ENCODE measurements at places on chromosomes 12 and 14. TPM values are rescaled to one million over a fixed set of nuclear protein-coding genes. Genes with fewer than 3 reads are reported as not detected.
A peak's percentile ranks its signal among the peaks of the same experiment; 100 is the strongest.

DNA sequence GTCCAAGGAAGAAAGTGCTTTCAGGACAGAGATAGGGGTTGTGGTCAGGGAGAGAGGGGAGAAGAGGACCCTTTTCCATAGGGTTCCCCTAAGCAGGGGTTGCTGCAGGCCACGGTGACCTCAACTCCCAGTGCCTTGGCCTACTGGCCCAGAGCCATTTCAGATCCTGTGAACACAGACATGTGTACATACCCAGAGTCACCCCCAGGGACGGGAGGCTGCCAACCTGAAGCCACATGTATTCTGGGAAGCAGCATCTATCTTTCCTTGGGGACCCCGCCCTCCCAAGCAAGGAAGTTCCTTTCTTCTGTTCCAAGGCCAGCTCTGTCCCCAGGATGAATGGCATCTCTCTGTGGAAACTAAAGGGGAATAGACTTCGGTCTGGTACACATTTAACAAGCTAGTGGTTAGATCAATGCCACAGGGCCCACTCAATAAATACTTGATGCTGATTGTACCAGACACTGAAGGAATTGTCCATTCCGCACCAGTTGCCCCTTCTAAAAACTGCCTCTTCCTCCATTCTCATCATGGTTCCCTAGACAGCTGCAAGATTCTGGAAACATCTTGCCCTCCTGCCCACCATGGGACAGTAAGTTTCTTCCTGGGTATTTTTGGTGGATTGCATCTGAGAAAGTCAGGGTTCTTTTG, 25.2 kb upstream of the DGLUCY start:
- no peak for DNase-seq

- DNase-seq: peak; percentile 40
Measured at GRCh38 chr12:122366685-122367475, 55.6 kb downstream of the CLIP1 start.

GRCh38 chr14:83356080-83356479, 1822.4 kb upstream of the SEL1L start:
- no peak for DNase-seq

DNA sequence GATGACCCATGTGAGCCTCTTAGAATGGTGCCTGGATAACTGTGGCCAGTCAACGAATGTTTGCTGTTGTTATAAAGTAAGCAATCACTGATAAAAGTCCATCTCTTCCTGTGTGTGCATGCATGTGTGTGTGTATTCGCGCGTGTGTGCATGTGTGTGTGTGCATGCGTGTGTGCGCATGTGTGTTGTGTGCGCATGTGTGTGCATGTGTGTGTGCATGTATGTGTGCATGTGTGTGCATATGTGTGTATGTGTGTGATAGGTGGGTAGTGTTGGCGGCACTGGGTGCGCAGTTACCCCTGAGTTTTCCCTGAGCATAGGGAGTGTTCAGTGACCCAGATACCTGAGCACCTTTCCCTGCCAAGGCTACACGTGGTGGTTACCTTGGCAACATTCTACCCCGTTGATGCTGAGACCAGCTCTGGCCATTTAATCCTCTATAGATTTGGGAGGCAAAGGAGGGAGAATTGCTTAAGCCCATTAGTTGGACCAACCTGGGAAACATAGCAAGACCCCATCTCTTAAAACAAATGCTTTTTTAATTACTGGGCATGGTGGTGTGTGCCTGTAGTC, 137.8 kb downstream of the SLC15A4 start:
- no peak for DNase-seq

- no peak for DNase-seq
Measured at GRCh38 chr12:105319691-105320209, 10.7 kb upstream of the C12orf75 start.

GRCh38 chr12:62361048-62361447, 100.8 kb downstream of the USP15 start:
- no peak for DNase-seq

- no peak for DNase-seq
Measured at GRCh38 chr12:122244565-122245371, 18.9 kb upstream of the DIABLO start.

DNA sequence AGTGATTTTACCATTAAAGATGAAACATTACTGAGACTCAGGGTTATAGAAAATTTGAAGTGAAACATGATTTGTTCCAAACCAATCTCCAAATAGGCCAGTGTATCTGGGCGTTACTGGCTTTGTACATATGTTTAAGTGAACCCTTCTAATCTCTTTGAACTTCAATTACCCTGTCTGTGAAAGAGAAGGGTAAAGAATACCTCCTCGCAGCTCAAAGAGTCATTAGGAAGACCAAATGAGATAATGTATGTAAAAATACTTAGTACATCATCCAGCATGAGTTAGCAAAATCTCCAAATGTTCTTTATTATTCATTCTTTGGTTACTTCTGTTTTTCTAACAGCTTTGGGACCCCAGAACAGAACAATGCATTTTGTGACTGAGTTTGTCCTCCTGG, at the start of gene OR11H6:
Gene OR11H6, plus strand, starts transcription at position 301 of the 400 bp plus-strand sequence. Its CDS starts 0 bp downstream, at position 301.
- no peak for DNase-seq

GRCh38 chr14:71625891-71626701, 306.1 kb upstream of the RGS6 start:
- no peak for DNase-seq

GRCh38 chr12:104583301-104583700, 126.6 kb downstream of the CHST11 start:
- no peak for DNase-seq

CFAP54 gene
- 35.4 TPM for total RNA-seq

PRIMA1 gene
- 0.65 TPM for total RNA-seq

SCNN1A gene
- total RNA-seq: 312 TPM

IFI27 gene
- total RNA-seq: 308 TPM

DGLUCY gene
- 74.3 TPM for total RNA-seq

KLHL33 gene
- 0.25 TPM for total RNA-seq

PUS1 gene
- total RNA-seq: 6.8 TPM

JAG2 gene
- 35.1 TPM for total RNA-seq
